Endothelial cell (in vitro differentiated cells): ENCODE measurements at places on chromosomes 3 and 15.

GRCh38 chr3:63931290-63931689 is 19.1 kb upstream of the SCAANT1 start:
- no peak for DNase-seq

DNA sequence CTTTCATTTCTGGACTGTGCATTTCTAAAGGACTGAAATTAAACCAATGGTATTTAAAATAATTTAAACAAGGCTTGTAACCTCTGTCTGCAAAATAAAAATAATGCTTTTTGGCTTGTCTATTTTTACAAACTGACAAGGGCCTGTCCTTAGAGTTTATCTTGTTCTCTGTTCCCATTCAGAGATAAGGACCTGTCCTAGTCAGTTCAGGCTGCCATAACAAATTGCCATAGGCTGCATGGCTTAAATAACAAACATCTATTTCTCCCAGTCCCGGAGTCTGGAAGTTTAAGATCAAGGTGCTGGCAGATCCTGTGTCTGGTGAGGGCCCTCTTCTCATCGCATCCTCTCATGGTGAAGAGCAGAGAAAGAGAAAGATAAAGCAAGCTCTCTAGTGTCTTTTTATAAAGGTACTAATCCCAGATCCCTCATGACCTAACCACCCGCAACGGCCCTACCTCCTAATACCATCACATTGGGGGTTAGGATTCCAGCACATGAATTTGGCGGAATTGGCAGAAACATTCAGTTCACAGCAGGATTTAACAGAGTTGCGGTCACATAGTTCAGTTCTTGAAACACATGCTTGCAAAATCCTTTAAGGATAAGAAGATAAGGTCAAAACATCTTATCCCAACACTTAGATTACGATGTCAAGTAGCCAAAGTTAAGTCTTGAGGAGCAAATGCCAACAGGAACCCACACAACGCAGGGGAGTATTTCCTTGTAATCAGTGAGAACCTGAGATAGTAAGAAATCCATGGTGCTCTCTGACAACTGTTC is 17.8 kb downstream of the KBTBD8 start:
- DNase-seq = no peak

DNA sequence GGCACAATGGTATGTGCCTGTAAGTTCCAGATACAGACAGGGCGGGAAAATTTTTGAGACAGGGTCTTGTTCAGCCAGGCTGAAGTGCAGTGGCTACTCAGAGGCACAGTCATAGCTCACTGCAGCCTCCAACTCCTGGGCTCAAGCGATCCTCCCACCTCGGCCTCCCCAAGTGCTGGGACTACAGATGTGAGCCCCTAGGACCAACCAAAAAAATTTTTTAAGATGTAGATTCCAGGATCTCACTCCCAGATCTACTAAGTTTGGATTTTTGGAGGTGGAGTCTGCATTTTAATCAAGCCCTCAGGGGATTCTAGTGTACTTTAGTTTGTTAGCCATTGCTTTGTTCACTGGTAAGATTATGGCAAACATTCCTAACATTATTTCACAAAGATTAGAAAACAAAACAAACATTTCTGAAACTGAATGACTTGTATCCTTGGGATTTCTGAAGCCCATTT is 2.7 kb downstream of the LIPH start:
- DNase-seq = no peak

DNA sequence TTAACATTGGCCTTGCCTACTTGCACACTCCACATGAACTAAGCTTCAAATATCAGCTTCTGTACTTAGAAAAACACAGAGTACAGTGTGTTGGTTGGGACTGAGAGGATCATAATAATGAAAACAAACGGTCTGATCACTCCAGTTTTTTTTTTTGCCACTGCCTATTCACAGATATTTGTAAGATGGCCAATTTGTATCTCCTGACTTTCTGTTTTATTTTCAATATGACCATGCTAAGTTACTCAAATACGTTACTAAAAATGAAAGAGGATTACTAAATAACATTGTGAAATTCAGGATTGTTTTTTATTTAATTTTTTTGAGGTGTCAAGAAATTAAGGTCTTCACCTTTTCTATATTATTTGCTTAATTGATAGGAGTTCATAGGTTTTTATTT is 595.1 kb downstream of the TUSC7 start:
- no peak for DNase-seq

DNA sequence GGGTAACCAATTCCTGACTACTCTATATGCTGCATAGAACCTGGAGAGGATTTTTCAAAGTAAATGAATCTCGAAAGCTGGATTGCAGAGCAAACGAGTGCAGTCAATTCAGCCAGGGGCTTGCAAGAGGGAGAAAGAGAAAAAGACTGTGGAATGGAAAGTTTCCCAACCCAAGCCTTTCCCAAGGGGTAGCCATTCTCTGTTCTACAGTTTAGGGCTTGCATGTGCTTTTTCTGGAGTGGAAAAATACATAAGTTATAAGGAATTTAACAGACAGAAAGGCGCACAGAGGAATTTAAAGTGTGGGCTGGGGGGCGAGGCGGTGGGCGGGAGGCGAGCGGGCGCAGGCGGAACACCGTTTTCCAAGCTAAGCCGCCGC is 511 bp upstream of the RARB start:
- DNase-seq = no peak

DNA sequence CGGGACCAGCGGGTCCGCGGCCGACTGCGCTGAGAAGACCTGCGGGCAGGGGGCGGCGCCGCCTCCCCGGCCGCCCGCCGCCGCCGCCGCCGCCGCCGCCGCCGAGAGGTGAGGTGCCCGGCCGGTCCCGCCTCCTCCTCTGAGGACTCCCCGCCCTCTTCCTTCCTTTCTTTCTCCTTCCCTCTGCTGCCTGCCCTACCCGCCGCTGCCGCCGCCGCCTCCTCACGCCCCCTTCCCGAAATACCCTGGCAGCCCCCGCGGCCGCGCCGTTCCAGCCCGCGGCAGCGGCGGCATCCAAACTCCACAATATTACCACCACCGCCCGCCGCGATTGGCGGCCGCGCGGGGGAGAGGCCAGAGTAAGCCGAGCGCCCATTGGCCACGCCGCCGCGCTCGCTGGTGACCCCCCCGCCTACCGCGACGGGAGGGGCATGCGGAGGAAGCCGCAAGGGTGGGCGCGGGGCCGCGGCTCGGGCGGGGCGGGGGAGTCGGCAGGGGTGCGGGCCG is 61.8 kb upstream of the ANKRD28 start:
- peak; percentile 74 for DNase-seq

- no peak for DNase-seq
Observed at GRCh38 chr3:164748626-164749025, 329.7 kb downstream of the SI start.

GRCh38 chr3:142088522-142088921 is 60.8 kb downstream of the TFDP2 start:
- no peak for DNase-seq

GRCh38 chr3:69197922-69198530 is 75.6 kb upstream of the LMOD3 start:
- DNase-seq = no peak

- no peak for DNase-seq
Observed at GRCh38 chr3:114126461-114126860, 52.4 kb downstream of the DRD3 start.

GRCh38 chr15:41827290-41827879 is 507 bp upstream of the JMJD7 start:
- DNase-seq = no peak

DNA sequence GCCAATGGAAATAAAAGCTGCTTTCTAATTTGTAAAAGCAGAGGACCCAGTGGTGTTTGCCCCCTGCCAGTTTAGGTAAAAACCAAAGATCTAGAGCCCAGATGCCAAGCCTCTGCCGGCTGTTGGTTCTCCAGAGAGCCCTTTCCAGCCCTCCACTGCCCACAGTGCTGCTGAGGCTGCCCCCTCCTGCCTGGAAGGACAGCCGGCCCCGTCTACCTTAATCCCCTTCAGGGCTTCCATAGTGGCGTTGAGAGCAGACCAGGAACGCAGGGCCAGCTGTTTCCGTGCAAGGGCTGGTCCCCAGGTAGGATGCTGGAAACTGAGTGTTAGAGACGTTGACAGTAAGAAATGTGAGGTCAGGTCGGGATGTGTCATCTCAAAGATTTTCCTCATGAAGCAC is 6.9 kb downstream of the ST8SIA2 start:
- DNase-seq = no peak

DNA sequence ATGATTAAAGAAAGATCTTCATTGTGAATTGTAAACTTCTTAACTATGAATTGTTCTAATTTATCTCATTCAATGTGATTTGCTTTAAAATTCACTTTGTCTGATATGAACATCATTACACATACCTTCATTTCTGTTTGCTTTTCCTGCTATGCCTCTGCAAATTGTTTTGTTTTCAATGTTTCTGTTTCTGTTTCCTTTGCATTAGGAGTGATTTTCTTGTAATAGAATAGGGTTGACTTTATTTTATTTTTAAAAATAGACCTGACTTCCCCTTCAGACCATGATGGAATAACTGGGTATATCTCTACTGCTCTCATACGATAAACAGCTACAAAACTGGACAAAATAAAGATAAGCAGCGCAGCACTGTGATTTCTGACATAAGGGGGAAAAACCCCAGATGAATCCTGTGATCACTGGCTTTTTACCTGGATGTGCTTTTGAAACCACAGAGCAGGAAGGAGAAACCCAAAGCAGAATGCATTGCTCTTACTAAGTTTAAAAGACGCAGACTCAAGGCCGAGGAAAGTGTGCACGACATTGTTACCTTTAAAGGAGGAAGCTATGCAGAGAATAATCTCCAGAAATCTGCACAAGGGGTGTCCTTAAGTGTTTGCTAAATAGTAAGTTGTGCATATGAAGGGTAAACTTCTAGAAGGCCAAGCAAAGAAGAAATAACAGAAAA is 420.2 kb downstream of the TBC1D5 start:
- DNase-seq = no peak

- no peak for DNase-seq
Observed at GRCh38 chr3:132549169-132549568, 47.9 kb upstream of the ACKR4 start.

DNA sequence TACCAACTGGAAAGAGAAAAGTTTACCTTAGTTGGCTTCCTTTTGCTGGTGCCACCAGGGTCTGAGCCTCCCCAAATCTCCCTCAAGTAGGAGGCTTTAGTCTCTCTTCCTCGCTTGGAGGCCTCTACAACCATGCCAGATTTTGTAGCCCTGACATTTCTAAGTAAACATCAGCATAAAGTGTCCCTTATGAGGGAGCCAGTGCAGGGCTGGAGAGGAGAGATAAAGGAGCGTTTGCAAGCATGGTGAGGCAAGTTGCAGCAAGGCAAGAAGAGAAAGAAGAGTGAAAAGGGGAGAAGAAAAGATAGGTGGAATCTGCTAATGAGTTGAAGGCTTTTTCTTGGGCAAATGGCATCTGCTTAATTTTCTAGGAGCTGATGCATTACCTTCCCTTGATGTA is 82.7 kb upstream of the FNDC3B start:
- DNase-seq = no peak

DNA sequence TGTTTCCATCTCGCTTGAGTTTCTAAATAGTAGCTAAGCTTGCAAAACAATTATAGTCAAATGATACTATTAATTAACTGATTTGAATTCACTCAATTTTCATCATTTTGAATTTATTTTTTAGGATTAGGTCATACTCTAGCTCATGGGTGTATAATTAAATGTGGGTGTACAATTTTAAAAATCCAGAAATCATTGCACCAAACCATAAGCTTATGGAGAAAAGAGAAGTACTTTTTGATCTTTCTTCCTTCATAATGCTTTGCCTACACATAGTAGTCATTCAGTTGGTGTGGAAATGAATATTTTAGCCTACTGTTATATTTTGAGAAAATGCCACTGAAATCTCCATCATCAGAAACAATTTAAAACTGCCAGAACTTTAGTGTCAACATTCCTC is 175.1 kb downstream of the CD47 start:
- DNase-seq = no peak

- DNase-seq = no peak
Observed at GRCh38 chr3:89787485-89787884, 680.1 kb downstream of the EPHA3 start.

GRCh38 chr15:71448688-71449114 is 333.4 kb downstream of the THSD4 start:
- DNase-seq = peak; percentile 73
